IPS DF 6.9 (cell line): ENCODE measurements at places on chromosomes 1 and 21.

GRCh38 chr1:24155011-24155782 lies 12.3 kb upstream of the IL22RA1 start:
- H3K4me1 ChIP-seq, result peaks cover 6% of the 10 kb centered on the region; the same call in 1 of the 2 replicates
- H3K27me3 ChIP-seq, result no peaks in the 10 kb centered on the region
- no peak for DNase-seq
- no peak overlapping the region for H3K4me3 ChIP-seq
- no peak overlapping the region for H3K27ac ChIP-seq

GRCh38 chr1:15671430-15671829 lies 12.7 kb upstream of the PLEKHM2 start:
- no peaks in the 10 kb centered on the region for H3K4me1 ChIP-seq
- H3K27me3 ChIP-seq, result no peaks in the 10 kb centered on the region
- no peak for DNase-seq
- no peak overlapping the region for H3K4me3 ChIP-seq
- no peak overlapping the region for H3K27ac ChIP-seq
- no peaks in the 10 kb centered on the region for H3K36me3 ChIP-seq

GRCh38 chr1:210437781-210438180 lies 109.1 kb downstream of the HHAT start:
- no peaks in the 10 kb centered on the region for H3K27me3 ChIP-seq
- H3K4me1 ChIP-seq, result peaks cover 2% of the 10 kb centered on the region
- H3K4me3 ChIP-seq, result no peak overlapping the region
- no peak for DNase-seq
- H3K36me3 ChIP-seq, result no peaks in the 10 kb centered on the region
- no peak overlapping the region for H3K27ac ChIP-seq

DNA sequence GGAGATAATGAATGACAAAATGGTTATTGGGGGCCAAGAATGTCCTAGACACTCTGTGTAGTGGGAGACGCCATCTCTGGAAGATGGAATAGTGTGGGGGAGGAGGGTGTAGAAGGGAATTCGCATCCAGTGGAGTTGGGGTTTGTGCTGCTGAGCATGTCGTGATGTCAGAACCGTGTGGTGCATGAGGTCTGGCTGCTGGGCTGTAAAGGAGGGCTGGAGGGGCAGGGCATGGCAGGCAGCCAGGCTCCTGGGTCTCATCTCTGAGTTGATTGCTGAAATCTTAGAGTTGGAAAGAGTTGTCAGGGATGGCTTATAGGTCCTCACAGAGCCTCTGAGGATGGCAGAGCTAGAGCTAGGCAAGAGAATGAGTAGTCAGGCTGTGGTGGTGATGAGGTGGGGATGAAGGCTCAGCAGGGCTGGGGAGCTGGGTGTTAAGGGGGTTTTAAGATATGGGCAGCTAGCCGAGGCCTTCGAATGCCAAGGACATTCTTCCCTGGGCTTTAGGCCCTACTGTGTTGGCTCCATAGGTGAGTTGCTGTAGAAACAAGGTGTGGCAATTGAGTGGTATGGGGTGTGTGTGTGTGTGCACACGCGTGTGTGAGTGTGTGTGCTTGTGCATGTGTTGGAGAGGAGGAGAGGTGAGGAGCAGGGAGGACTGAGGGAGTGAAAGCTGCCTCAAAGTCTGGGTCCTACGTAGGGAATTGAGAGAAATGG lies 1.9 kb downstream of the PPFIA4 start:
- peaks cover 4% of the 10 kb centered on the region; the same call in 1 of the 2 replicates for H3K4me1 ChIP-seq
- H3K4me3 ChIP-seq, result no peak overlapping the region
- H3K36me3 ChIP-seq, result peaks cover 6% of the 10 kb centered on the region; the same call in 1 of the 2 replicates
- peaks cover 7% of the 10 kb centered on the region; the same call in 1 of the 2 replicates for H3K27me3 ChIP-seq

DNA sequence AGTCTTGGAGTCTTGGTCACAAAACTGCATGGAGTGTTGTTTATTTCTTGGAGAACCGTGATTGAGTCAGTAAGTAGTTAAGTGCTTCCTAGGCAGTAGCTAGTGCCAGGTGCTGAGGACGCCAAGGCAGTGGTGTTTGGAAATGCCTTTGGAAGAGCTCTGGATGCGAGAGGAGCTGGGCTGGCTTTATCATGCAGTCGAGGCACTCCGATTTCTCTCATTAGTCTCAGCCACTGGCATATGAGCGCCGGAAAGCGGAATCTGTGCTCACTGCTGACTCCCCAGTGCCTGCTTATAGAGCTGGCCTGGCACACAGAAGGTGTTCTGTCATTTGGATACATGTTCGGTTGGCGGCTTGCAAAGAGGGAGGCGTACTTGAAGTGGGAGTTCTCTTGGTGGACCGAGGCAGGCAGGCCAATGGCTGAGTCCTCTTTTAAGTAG lies 3.6 kb downstream of the TENT5C start:
- no peak overlapping the region for H3K4me3 ChIP-seq
- H3K27ac ChIP-seq, result no peak overlapping the region
- no peaks in the 10 kb centered on the region for H3K4me1 ChIP-seq
- peaks cover 7% of the 10 kb centered on the region; the same call in 1 of the 2 replicates for H3K27me3 ChIP-seq
- no peaks in the 10 kb centered on the region for H3K36me3 ChIP-seq

GRCh38 chr1:95547005-95547404 lies 313.0 kb downstream of the RWDD3 start:
- H3K36me3 ChIP-seq, result no peaks in the 10 kb centered on the region
- no peak overlapping the region for H3K4me3 ChIP-seq
- no peak overlapping the region for H3K27ac ChIP-seq
- no peaks in the 10 kb centered on the region for H3K4me1 ChIP-seq
- DNase-seq, result no peak

DNA sequence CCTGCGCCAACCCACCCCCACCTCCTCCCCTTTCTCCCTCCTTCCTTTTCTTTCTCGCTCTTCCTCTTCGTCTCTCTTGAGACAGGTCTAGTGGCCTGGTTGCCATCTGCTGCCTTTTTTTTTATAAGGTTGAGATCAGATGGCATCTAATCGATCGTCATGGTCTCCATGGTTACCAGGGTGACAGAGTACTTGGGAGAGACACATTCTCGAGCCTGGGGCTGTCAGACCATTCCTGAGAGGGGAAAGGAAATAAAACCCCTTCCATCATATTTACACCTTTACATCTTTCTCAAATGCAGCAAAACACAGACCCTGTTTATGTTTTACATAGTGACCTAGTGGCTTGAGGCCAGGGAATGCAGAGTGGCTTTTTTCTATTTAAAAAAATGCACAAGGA lies 53.5 kb upstream of the SLC22A15 start:
- H3K36me3 ChIP-seq, result no peaks in the 10 kb centered on the region
- DNase-seq, result no peak
- no peak overlapping the region for H3K27ac ChIP-seq
- H3K4me1 ChIP-seq, result 0 out of 2 replicates have a peak, but pooled peaks cover 1% of the 10 kb centered on the region
- H3K27me3 ChIP-seq, result no peaks in the 10 kb centered on the region
- H3K4me3 ChIP-seq, result no peak overlapping the region

GRCh38 chr1:24963943-24964693 lies 34.0 kb upstream of the RUNX3 start:
- H3K27me3 ChIP-seq, result no peaks in the 10 kb centered on the region
- no peaks in the 10 kb centered on the region for H3K4me1 ChIP-seq
- H3K36me3 ChIP-seq, result no peaks in the 10 kb centered on the region

DNA sequence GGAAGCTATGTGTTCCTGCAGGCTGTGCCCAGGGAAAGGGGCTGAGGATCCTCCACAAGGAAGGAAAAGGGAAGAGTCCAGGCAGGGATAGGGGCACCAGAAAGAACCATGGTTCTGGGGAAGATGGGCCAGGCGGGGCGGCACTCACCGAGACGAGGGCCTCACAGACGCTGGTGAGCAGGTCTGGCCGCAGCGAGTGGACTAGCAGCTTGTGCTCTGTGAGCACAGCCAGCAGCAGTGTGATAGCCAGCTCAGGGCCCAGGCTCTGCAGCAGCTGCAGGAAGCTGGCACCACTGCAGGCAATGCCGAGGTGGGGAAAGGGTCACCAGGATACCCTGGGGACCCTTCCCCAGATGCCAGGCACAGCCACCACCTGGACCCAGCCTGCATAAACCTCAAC lies 5.8 kb downstream of the DENND4B start:
- H3K27me3 ChIP-seq, result no peaks in the 10 kb centered on the region
- H3K36me3 ChIP-seq, result peaks cover 42% of the 10 kb centered on the region
- H3K27ac ChIP-seq, result no peak overlapping the region
- H3K4me1 ChIP-seq, result peaks cover 3% of the 10 kb centered on the region
- H3K4me3 ChIP-seq, result no peak overlapping the region

- DNase-seq, result no peak
- no peak within 1 kb of the TSS for H3K27ac ChIP-seq
- H3K4me3 ChIP-seq, result peak within 1 kb of the TSS; percentile 63
Measured at GRCh38 chr21:15064576-15065391, at the start of gene NRIP1. Gene NRIP1, minus strand, starts transcription at chr21:15065000. Its CDS starts 96,808 bp downstream, at chr21:14968192.
